ENCODE measurements at places on chromosomes 7 and 10.

GRCh38 chr10:74371696-74372095 is 220.7 kb downstream of the ADK start:
- DNase-seq: no peak

- DNase-seq: no peak
Observed at GRCh38 chr7:15245831-15246230, 316.0 kb downstream of the AGMO start.

DNA sequence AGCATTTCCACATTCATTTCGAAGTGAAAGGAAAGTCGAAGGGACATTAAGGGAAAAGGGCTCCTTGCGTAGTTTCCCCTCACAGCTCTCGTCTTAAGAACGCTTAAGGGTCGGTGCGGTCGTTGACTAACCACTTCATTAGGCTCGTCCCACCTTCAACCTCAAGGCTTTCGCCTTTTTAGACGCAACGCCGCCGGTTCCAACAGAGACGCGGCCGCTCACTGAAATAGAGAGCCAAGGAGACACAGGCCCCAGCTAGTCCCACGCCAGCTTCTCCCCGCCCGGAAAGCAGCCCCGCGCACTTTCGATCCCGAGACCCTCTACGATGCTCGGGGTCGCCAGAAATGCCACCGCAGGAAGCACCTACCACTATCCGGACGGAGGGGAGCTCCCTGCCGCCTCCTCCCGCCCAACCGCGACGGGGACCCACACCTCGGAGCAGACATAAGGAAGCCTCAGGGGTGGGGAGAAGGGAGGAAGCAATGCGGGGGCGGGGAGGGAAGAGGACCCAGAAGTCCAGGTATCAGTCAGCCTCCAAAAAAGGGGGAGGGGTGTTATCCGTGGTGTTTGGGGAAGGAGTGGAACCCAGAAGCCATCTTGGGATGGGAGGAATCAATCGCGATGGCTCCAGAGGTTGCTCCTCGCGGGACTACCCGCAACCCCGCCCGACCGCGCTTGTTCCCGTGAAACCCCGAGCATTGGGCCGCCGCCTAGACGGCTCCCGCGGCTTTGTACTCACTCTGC is 559 bp downstream of the TRA2A start:
- peak; percentile 67 for DNase-seq

- no peak for DNase-seq
Observed at GRCh38 chr7:29360633-29361625, 166.4 kb downstream of the CHN2 start.

DNA sequence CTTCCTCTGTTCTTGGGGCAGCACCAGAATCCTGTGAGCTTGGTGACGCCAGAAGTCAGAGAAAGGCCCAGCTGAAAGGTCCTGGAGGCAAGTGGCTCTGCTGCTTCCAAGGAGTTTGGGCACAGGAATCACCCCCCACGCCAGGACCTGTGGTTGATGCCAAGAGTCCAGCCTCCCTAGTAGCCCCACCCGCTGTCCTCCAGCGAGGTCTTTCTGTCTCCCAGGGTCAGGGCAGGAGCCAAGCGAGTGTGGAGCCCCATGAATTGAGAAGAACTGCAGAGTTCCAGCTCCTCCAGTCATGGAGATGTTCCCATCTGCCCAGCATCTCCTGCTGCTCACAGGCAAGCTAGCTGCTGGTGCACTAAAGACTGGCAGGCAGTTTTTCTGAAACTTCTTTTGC is 631.7 kb upstream of the MGMT start:
- no peak for DNase-seq

- DNase-seq: no peak
Observed at GRCh38 chr10:24440817-24441797, 232.2 kb downstream of the KIAA1217 start.

GRCh38 chr7:85224171-85224570 is 37.3 kb upstream of the SEMA3D start:
- no peak for DNase-seq

GRCh38 chr10:97399843-97400545 is 1.1 kb downstream of the RRP12 start:
- peak; percentile 47 for DNase-seq
